ENCODE measurements at places on chromosomes 3 and 15.
A peak's percentile ranks its signal among the peaks of the same experiment; 100 is the strongest.

GRCh38 chr3:20811631-20812030 lies 625.6 kb upstream of the SGO1 start:
- DNase-seq: no peak

GRCh38 chr3:127385540-127385870 lies 97.7 kb upstream of the PRR20G start:
- DNase-seq: no peak

DNA sequence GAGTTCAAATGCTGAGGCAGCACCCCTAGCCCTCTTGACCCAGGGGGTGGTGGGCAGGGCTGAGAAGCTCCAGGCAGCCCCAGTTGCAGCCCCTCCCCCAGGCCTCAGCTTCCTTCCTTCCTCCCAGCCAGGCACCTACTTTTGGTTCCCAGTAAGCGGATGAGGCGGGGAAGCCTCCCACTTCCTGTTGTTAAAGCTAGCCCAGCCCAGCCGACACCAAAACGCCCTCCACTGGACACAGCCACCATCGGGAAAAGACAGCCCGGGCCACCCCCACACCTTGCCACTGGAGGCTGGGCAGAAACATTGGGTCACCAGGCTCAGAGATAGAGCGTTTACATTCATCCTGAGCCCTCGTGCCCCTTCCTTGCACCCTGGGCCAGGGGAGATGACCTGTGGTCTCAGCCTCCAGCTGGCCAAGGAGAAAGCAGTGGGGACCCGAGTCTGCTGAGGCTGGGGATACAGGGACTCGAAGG lies 3.5 kb downstream of the DUSP7 start:
- peak; percentile 50 for DNase-seq

DNA sequence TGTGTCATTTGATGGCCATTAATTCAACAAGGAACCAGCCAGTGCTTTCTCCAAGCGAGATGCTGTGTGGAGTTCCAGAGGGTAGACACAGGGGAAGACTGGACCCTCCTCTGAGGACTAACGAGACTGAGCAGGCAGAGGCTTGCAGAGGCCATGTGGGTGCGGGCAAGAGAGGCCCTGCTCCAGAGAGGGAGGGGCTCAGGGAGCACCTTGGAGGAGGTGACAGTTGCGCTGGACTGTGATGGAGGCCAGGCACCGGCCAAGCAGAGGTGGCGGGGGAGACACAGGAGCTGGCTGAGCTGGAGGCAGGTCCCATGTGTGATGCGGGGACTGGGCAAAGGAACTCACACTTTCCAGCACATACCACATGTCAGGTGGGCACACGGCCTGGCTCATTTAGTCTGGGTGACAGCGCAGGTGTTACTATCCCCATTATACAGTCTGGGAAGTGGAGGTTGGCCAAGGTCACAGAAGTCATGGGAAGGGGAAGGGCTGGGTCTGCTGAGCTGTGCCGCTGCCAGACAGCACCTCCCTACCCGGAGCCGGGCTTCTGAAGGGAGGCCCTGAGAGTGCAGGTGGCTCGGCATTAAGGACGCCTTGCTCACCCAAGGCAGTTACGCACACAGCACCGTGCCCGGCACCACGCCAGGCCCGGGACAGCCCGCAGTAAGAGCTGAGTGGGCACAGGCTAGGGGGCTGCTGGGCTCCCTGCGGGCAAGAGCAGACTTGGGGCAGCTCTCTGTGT lies 3.7 kb downstream of the MELTF start:
- no peak for DNase-seq

- DNase-seq: no peak
Observed at GRCh38 chr3:138867996-138868395, 33.3 kb upstream of the PIK3CB start.

DNA sequence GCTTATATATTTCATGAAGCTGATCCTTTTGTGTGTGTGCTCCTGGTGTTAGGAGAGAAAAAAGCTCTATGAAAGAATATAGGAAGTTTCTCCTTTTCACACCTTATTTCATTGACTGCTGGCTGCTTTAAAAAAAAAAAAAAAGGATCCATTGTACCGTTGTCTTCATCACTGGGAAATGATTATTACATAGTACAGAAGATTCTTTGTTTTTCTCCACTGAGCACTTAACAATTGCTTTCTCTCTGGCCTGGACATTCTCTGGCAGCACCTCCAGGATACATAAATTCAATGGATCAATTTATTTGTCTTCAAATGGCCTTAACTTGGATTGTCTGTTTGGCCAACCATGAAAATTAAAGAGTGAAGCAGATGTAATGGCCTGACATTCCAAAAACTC lies 37.2 kb downstream of the DPH3 start:
- DNase-seq: no peak

GRCh38 chr15:76197703-76198455 lies 113.4 kb downstream of the ETFA start:
- DNase-seq: no peak

GRCh38 chr15:29141308-29142128 lies 128.1 kb downstream of the NSMCE3 start:
- DNase-seq: no peak

DNA sequence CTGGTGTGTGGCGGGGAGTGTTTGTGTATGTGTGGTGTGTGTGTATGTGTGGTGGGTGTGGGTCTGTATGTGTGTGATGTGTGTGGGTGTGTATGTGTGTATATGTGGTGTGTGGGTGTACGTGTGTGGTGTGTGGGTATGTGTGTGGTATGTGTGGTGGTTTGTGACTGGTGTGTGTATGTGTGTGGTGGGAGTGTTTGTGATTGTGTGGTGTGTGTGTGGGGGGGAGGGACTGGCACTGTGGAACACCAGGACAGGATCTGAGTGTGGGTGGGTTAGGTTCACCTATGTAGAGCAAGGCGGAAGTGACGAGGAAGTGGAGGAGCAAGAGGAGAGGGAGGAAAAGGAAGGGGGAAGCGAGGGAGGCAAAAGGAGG lies 510.8 kb downstream of the SHQ1 start:
- DNase-seq: no peak

- DNase-seq: no peak
Observed at GRCh38 chr3:33926998-33927605, 128.7 kb downstream of the PDCD6IP start.

DNA sequence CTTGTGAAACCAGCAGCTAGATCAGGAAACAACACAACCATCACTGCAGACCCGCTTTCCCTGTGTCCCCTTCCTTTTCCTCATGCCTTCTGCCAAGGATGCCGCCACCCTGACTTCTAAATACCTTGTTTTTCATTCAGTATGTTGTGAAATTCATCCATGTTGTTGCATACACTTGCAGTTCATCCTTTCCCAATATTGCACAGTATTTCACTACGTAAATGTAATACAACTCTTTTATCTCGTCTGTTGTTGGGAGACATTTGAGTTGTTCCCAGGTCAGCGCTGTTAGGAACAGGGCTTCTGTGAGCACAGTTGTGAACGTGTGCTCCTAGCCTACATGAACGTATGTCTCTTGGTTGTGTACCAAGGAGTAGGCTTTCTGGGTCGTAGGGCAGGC lies 24.2 kb downstream of the TLNRD1 start:
- no peak for DNase-seq

DNA sequence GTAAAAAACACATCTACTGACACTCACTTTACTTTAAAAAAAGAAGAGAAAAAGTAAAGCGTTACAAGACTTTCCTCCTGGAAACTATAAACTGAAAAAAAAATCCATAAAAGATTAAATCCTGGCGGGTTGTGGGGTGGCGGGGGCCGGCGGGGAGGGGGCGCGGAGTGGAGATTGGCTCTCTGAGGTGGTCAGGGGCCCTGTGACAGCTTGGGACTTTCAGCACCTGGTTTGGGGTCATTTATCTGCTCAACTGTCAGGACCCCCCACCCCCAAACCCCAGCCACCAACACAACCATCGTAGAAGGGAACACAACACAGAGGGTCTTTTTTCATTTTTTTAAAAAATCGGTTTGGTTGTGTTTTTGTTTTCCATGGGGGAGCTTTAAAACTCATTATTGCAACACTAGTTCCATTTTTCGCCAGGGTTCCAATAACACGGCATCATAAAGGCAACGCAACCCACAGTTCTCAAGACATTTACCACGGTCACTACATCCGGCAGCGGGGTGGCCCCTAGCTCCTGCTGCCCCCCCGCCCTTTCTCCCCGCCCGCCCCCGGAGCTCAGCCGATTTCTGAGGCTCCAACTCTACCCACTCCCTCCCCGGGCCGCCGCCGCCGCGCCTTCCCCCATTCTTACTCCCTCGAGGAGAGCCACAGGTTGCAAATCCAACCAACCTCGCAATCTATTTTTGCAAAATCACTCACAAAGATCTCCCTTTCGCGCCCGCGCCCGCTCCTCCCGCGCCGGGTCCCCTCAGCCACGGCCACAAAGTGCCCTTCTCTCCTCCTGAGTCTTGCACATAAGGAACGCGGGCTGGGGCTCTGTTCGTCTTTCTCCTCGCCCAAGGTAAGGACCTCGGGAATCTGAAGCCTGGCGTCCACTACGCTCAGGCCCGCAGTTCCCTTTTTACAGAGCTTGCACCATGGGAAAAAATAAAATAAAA lies 1.8 kb downstream of the BCL6 start:
- DNase-seq: peak; percentile 28

- DNase-seq: no peak
Observed at GRCh38 chr3:87109465-87109864, 117.6 kb upstream of the CHMP2B start.

DNA sequence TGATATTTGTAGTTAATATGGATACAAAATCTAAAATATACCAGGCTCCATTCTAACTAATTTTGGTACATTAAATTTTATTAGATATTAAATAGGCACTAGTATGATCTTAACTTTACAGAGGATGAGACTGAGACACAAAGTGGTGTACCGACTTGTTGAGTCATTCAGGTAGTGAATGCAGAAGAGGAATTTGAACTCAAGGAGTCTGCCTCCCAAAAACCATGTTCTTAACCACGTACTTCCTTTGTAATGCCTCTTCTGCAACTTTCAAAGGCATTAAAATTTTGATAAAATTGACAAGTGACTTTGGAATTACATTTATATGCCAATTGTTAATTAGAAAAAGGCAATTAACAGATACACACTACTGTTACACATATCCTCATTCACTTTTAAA lies 61.8 kb downstream of the ZBBX start:
- no peak for DNase-seq

DNA sequence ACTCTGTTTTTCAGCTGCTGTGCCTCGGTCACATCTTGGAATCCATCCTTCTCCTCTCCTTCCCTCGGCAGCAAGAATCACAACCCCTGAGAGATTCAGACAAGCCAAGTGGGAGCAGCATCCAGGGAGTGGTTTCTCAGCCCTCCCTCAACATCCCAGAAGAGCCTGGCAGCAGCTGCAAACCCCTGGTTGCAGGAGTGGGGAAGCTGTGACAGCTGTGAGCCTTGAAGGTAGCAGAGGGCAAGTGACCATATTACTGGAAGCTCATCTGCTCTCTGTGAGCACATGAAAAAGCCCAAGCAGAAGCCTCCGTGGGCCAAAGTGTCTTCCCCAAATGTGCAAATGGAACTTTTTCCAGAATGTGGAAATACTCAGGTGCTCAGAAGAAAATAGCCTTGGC lies 312.9 kb downstream of the NTRK3 start:
- no peak for DNase-seq

GRCh38 chr3:9536212-9536611 lies 17.4 kb downstream of the LHFPL4 start:
- no peak for DNase-seq

DNA sequence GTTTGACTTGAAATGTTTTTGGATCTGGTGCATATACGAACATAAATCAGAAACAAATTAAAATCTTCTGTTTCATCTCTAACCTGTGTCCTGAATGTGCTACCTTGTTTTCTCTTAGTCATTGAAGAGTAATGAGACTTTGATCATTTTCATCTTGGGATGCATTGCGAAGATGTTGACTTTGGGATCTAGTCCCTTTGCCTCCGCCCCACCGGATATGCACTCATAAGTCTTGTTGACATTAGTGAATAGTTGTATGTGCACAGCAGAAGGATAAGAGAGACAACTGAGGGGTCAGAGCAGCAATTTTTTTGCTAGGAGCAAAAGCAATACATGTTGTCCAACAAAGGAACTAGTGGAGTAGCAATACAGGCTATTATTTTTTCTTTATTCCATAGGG lies 35.9 kb upstream of the SPRED1 start:
- peak; percentile 75 for DNase-seq

GRCh38 chr15:37792351-37792750 lies 142.1 kb upstream of the TMCO5A start:
- no peak for DNase-seq

DNA sequence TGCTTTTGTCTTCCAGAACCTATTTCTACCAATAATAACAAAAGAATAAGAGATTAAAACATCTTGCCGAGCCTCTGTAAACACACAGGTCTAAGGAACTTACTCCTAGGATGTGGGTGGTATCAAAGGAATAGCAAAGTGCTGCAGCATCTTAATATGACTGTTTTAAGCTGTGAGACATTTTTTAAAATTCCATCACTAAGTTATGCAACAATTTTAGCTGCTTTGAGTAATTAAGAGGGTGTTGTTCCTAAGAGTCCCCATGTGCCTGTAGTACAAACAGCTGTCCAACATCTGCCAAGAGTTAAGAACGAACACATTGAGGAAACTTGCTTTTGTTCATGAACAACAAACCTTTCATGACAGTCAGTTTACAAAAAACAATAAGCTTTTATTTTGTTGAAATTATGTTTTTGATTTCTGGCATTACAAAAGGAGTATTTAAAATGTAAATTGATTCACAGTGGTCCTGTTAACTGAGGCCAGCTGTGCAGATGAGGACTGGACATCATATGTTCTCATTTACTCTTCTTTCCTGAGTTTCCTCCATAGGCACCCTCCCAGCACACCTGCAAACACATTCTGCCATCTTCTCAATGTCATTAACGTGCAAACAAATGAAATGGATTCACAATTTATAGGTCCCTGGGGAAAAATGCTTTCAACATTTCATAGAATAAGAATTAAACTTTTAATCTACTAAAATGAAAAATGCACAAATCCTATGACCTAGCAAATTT lies 337.3 kb upstream of the ARHGEF26 start:
- no peak for DNase-seq

DNA sequence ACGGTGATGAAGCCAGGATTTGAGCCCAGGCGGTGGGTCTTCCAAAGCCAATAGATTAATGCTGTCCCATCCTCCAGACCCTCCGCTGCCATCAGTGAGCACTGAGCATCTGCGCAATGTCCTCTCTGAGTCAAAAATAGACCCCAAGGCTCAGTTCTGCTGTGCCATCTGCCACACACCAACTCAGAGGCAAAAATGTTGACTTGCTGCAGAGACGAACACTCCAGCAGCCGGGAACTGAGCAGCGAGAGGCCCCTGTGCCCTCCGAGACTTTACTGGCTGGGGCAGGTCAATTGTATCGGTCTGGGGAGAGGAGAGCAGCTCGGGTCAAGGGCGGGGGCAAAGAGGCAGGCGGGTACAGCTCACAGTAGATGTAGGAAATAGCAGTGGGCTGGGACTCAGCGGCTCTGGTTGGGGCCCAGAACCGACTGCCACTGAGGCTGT lies 41.5 kb upstream of the ATP2B2 start:
- DNase-seq: no peak

DNA sequence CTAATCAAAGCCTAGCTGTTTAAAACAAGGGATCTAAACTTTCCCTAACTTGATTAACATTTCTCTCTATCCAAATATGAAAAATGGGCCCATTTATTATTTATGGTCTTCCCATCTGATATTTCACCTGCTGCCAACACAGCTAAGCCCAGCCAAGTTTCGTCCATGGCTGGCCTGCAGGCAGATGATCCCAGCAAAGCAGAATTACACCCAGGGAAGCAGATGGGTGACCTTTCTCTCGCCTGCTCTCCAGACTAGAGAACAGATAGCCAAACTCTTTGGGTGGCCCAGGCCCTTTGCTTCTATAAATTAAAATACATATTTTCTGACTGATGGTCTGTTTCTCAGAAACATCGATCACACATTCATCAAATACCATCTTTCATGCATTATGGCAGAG lies 1038.8 kb downstream of the AGBL1 start:
- no peak for DNase-seq

All from large intestine (tissue), 12 donors.